Stimulated activated CD4-positive, alpha-beta T cell treated with anti-CD3 and anti-CD28 coated beads, Interleukin-1b, Interleukin-23, amount 100 ng/mL, for 1 hour (primary cell): ENCODE measurements at places on chromosomes 6 and 20.

DNA sequence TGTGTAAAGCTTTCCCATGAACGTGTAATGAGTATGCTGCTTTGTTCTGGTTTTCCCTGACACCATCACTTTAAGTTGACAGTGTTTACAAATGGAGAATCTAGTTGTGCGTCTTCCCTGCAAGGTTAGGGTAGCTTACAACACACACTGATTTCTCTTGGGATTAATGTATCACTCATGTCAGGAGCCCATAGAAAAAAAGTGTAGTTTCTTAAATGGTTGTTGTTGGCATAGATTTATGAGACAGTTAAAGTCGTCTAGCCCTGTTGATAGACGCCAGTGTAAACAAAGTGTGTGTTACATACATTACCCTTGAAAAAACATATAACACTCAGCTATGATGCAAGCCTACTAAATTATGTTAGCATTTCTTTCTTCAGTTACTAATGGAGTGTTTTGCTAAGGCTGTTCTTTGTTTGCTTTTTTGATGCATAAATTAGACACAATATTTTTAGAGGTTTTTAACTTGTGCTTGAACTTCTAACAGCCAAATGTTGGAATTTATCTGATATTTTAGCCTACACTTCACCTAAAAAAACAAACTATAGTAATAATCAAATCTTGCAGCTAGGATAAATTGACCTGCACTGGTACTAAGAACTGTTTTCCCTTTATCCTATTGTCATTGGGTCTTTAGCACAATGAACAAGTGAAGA, 88.6 kb downstream of the RNF217 start:
- no peak for DNase-seq

DNA sequence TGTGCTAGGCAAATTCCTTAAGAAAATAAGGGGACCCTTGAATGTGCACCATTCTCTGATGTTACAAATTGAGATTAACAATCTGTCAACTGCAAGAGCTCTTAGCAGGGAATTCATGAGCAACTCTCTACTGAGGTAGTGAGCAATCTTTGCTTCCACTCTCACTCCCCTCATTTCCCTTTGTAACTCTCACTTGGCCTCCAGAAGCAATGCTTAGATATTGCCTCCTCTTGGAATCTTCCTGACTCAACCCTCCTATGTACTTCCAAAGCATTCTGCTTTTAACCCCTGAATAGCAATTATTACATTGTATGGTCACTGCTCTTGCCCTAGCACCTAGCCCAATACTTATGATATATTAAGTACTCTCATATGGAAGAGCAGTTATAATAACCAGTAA, 16.5 kb downstream of the XPO5 start:
- DNase-seq = no peak

- DNase-seq = no peak
Observed at GRCh38 chr6:98946879-98947410, 801 bp downstream of the FBXL4 start.

DNA sequence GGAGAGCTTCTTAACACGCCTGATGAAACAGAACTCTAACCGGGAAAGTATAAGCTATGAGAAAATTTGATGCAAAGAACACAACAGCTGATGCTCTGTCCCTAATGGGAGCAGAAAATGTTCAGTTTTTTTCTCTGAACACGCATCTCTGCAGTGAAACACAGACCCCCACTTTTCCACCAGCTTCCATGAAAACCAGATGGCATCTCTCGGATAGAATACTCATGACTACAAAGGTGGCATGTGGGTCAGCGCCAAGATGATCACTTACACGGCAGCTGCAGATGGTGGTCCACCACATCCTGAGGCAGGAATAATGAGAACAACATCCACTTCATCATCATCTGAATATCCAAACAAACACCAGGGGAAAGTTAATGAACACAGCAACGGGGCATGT, 85.2 kb upstream of the CNR1 start:
- DNase-seq = no peak

DNA sequence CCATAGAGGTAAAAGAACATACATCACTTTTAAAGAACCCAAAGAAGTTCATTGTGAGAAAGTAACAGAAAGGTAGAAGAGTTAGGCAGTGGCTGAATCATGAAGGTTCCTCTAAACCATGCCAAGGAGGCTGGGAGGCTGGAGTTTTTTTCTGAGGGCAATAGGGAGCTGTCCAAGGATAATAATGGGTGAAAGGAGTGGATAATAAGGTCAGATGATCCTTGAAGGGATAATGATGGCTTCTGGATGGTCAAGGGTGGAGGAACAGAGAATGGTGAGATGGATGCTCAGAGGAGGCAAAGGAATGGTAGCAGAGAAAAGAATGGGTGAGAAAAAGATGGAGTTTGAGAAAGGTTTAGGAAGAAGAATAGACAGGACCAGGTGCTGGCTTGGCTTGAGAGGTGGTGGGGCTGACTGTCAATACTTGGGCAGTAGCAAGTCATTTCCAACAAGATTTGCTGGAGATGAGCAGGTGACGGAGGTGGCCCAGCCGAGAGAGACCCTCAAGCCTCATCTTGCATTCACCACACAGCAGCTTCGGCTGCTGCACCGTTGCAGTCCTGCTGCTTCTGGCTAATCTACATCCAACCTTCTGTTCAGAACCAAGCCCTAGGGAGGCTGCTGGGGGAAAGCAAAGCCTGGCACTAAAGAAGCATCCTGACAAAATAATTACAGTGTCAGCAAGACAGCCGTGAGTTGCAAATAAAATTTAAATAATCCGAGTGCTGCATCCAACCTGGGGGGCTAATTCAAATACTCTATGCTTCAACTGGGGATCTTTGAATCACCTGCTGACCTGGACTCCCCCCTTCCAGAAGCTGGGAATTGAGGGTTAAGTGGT, 131.2 kb upstream of the KCNG1 start:
- no peak for DNase-seq

DNA sequence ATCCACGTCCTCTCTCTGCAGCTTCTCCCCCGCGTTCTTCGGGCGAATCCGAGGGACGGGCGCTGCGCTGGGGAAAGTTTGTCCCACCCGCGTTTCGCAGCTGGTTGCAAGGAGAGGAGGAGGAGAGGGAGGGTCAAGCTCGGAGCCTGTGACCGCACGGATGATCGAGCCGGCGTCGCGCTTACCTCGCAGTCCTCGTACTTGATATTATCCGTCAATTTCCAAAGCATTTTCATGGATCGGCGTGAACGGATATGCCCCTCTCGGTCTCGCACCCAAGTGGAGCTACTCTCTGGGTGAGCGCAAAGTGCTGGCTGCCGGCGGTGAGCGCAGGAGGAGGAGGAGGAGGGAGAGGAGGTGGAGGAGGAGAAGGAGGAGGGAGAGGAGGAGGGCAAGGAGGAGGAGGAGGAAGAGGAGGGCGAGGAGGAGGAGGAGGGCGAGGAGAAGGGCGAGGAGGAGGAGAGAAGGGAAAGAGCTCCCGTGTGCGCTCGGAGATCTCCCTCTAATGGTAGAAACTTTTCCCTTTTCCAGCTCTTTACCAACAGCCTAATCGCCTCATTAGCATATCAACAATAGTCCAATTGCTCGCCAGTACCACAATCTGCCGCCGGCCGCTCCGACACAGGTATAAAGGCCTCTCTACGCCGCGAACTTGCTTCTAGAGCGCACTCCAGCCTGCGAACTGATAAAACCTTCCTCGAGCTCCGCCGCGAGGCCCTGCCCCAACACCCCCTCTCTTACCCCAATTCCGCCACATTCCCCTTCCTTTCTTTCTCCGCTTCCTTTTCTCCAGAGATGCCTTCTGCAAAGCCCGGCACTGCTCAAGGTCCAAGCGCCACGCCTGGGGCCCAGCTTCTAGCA, at the start of gene TFAP2A:
TFAP2A (minus strand) TSS at position 319 of the 861 bp plus-strand sequence; CDS start at position 236, 83 bp downstream.
- no peak for DNase-seq

DNA sequence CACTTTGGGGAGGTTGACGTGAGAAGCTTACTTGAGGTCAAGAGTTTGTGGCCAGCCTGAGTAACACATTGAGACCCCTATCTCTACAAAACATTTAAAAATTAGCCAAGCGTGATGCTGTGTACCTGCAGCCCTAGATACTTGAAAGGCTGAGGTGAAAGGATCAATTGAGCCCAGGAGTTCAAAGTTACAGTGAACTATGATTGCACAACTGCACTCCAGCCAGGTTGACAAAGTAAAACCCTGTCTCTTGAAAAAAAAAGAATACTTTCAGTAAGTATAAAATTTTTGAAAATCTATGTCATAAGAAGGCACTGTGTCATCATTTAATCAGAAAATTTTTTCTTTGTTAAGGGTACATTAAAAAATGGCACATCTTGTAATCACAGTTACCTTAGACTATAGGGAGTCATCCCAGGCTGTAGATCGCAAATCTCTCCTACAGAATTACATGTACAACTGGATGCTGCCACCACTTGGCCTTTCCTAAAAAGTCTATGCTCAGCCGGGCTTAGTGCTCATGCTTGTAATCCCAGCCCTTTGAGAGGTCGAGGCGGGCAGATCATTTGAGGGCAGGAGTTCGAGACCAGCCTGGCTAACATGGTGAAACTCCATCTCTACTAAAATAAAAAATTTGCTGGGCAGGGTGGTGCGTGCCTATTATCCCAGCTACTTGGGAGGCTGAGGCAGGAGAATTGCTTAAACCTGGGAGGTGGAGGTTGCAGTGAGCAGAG, 17.0 kb upstream of the MRS2 start:
- no peak for DNase-seq

DNA sequence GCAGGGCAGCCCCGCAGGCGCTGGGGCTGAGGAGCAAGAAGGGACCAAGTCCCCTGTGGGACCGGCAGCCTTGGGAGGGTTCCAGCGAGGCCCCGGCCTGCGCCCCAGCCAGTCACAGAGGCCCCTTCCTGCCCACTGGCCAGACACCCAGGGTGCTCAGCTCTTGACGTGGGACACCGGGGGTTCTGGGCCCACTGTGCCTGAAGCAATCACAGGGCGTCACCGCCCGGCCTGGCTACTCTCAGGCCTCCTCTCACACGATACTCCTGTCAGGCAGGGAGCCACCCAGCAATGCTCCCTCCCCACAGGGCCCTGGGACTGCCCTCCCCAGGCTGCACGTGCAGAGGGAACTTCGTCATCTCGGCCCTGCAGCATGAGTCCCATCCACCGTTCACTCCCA, 14.5 kb downstream of the TAF4 start:
- no peak for DNase-seq

DNA sequence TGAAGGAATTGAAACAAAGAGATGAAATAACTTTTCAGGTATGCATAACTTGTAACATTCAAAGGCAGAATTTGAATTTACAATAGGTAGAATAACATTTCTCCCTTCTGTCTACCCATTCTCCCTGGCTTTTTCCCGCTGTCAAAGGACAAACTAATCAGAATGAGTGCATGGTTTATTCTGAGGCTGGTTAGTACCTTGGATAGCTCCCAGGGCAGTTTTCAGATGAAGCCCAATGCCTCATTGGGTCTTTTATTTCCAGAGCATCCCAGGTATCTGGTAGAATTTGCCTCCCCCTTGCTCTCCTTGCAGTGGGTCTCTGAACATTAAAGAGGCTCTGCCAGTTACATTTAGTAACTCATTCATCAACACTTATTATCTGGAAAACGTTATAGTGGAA, 665.5 kb downstream of the BCKDHB start:
- DNase-seq = no peak

- DNase-seq = no peak
Observed at GRCh38 chr6:160978141-160978901, 13.2 kb upstream of the MAP3K4 start.

DNA sequence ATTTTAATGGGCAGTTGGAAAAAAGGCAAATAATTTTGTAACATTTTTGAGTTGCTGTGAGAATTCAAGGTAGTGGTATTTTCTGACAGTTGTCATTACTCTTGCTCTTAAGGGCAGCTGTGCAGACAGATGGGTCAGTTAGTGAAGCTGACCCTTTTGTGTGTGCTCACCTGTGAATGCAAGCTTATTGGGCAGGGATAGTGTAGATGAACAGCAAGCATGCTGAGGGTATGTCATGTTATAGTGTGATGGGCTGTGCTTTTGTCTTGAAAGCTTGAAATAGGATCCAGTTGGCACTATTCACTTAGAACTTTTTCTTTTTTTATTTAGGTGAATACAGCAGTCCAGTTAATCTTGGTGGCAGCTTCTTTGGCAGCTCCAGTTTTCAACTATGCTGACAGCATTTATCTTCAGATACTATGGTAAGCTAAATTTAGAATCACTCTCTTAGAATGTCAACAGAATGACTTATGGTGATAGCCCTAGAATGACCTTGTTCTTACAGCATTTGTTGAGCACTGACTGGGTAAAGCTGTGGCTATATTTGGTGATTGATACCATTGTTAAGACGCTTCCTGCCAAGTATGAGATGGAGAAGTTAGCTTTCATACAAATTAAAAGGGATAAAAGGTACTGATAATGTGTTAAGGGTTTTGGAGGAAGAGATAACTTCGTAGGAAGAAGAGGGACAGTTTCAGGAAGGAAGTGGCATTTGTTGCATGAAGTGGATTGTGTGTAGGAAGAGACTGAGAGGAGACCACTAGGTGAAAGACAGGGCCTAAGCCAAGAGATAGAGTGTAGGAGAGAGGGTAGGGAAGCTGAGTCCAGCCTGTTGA, 19.5 kb downstream of the LRRN4 start:
- DNase-seq = no peak
